ENCODE measurements at places on chromosomes 16 and 17.

GRCh38 chr17:28528327-28529012, 22.3 kb downstream of the FOXN1 start:
- DNase-seq: no peak

- DNase-seq: no peak
Measured at GRCh38 chr16:66899945-66900710, 18.6 kb downstream of the CDH16 start.

DNA sequence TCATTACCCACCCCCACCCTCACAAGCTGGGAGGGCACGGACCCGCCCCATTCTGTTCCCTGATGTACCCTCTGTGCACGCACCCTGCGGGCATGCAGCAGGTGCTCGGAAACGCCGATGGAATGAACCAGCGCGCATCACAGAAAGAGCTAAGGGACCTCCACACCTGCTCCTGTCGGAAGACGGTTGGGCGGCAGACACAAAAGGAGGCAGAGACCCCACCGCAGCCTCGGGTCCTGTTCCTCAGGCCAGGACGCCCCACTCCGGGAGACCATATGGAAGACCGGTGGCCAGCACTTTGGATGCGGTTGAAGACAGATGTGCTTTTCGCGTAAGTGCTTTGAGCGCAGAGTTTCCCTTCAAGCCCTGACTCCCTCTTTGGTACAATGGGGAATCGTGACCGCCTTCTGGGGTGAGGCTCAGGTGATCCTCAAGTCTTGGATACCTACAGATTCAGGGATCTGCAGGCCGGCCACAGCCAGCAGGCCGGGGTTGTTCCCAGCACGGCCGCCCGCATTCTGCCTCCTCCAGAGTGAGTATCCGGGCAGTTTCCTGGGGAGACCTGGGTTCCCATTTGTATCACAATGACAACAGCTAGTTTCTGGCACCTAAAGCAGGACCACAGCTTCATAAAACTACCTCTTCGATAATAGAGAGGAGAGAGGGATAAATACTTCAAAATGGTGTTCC, 123.1 kb downstream of the FOXL1 start:
- DNase-seq: no peak

DNA sequence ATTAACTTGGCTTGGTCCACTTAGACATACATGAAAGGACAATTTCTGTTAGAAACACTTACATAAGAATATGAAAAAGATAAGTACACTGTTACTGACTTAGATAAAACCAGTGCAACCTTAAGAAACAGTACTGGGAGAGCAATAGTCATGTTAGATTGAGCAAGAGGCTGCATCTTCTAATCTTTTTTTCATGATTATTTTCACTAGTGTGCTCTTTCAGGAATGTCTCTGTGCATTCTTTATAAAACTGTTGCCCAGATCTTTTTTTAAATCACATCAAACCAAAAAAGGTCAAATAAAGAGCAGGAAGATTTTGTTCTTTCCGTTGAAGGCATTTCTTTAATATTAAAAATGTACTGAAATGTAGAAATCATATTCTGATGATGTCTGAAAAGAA, 100.7 kb upstream of the AXIN2 start:
- no peak for DNase-seq

- DNase-seq: no peak
Measured at GRCh38 chr17:44558334-44558709, 1.0 kb downstream of the FZD2 start.

GRCh38 chr16:28196387-28196987, 15.3 kb downstream of the XPO6 start:
- DNase-seq: no peak

- DNase-seq: no peak
Measured at GRCh38 chr17:68302666-68303065, 11.4 kb downstream of the ARSG start.

DNA sequence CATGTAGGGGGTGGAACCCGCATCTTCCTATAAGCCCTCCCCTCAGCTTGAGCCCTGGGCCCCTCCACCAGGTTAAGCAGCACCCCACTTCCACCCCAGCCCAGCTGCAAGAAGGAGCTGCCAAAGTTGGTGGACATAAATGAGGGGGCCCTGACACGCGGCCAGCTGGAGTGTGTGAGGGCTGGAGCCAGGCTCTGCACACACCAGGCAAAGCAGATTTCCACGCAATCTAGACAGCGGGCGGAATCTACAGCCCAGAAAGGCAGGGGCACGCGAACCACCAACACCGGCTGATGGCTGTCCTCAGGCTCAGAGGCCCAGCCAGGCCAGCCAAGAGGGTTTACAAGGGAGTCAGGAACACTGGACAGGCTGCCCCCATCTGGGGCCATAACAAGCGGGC, 171.2 kb downstream of the ZNF423 start:
- no peak for DNase-seq

GRCh38 chr16:55666012-55666411, 10.2 kb downstream of the SLC6A2 start:
- no peak for DNase-seq

All from CD4-positive, alpha-beta T cell treated with Interleukin-6 for 4 hours (primary cell).